Stimulated activated CD4-positive, alpha-beta T cell treated with anti-CD3 and anti-CD28 coated beads, Interleukin-4, amount 100 ng/mL, for 1 hour (primary cell): ENCODE measurements at places on chromosomes 1 and 21.

- DNase-seq, result no peak
These were observed 10.5 kb downstream of the CHRNB2 start for GRCh38 chr1:154578058-154578418.

- no peak for DNase-seq
These were observed 77.1 kb upstream of the SCCPDH start for GRCh38 chr1:246647113-246647512.

- DNase-seq, result no peak
These were observed 153.2 kb downstream of the NOS1AP start for GRCh38 chr1:162222730-162223129.

GRCh38 chr1:25706146-25707089, 89.8 kb downstream of the MAN1C1 start:
- DNase-seq, result no peak

DNA sequence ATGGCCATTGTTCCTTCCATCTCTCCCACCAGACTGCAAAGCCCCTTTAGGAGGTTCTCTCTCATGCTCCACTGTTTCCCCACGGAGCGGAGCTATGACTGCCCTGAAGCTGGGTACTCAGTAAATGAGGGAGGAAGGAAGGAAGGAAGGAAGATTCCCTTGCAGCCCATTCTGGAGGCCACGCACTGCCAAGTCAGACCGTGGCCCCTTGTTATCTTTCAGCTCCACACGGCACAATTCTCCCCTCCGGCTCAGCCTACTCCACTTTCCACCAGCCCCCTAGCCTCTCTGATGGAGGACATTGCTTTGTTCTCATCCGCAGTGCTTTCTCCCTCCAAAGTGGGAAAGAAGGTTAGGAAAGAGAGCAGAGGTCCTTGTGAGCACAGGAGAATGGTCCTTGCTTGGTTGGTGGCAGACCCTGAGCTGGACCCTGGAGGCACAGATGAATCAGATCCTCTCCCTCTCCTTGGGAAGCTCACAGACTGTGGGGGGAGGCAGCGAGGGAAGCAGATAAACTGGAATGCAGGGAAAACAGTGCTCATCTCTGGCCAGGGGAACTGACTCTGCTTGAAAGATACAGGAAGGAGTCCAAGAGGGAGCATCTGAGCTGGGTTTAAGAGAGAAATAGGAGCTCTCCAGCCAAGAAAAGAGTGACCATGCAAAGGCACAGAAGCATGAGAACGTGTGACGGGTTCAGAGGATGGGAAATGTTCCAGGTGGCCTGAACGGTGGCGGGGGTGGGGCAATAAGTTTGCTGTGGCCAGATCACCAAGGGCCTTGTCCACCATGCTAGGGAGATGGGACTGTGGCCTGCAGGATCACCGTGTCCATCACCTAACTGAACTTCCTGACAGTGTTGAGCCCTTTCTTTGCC, 52.6 kb downstream of the GLIS1 start:
- no peak for DNase-seq
